ENCODE measurements at places on chromosomes 3 and 15.
A peak's percentile ranks its signal among the peaks of the same experiment; 100 is the strongest.

- DNase-seq, result peak; percentile 51
These were observed 2.8 kb downstream of the DUSP7 start for GRCh38 chr3:52053307-52054304.

GRCh38 chr3:195159814-195160165, 111.2 kb downstream of the XXYLT1 start:
- no peak for DNase-seq

DNA sequence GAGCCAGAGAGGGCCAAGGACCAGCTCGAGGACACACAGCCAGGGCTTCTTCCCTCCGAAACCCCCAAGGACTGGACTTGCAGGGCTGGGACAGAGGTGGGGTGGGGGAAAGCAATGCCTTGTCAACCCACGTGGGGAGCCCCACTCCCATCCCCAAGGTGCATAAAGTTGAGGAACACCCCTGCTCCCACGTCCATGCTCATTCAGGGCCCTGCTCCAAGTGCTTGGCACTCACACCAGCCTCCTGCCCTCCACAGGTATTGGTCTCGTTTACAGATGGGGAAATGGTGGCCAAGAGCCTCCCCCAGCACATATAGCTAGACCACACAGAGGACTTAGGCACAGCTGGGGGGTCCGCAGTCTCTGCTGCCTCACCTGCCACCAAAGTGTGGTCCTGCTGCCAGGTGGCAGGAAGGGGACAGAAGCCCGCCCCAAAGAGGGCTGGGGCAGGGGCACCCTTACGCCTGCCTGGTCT, 50.5 kb upstream of the CSPG4 start:
- no peak for DNase-seq

- DNase-seq, result no peak
These were observed 86.4 kb downstream of the WDR76 start for GRCh38 chr15:43913026-43913780.

DNA sequence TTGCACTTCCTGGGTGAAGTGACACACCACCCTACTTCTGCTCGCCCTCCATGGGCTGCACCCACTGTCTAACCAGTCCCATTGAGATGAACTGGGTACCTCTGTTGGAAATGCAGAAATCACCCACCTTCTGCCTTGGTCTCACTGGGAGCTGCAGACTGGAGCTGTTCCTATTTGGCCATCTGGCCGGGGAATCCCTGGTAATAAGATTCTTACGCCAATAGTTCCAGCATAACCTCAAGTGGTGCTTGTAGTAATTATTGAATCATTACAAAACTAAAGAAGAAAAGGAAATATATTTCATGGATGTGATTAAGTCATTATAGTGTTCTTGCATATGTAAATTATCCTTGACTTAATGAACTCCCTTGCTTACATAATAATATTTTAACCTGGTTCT, 841.9 kb downstream of the CADM2 start:
- DNase-seq, result no peak

GRCh38 chr15:74196175-74196574, 6.4 kb downstream of the STRA6 start:
- no peak for DNase-seq

GRCh38 chr3:128591738-128592426, 58.7 kb downstream of the RPN1 start:
- no peak for DNase-seq
